ENCODE measurements at places on chromosomes 16 and 17.
A peak's percentile ranks its signal among the peaks of the same experiment; 100 is the strongest.

GRCh38 chr17:44115585-44116415 is 7.6 kb downstream of the HDAC5 start:
- H3K4me1 ChIP-seq: peaks cover 33% of the 10 kb centered on the region
- H3K4me3 ChIP-seq: no peak overlapping the region
- peaks cover 15% of the 10 kb centered on the region for H3K36me3 ChIP-seq
- H3K27ac ChIP-seq: no peak overlapping the region
- no peaks in the 10 kb centered on the region for H3K27me3 ChIP-seq
- DNase-seq: no peak

DNA sequence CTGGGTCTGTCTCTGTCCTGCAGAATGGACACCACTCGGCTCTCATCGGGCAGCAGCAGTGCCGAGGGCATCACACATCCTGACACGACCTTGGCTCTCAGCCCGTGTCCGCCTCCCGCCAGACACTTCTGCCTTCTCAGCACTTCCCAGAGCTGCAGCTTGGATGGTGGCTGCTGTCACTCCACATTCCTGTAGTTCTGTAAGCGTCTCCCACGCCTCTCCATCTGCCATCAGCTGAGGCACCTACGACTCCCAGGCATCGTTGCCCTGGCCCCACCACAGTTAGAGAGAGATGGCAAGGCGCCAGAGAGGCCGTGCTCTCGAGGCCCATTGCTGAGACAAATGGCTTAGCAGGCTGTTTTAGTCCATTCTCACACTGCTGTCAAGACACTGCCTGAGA is 195.9 kb upstream of the CHMP6 start:
- peaks cover 3% of the 10 kb centered on the region for H3K36me3 ChIP-seq
- no peak overlapping the region for H3K4me3 ChIP-seq
- H3K4me1 ChIP-seq: peaks cover 30% of the 10 kb centered on the region
- no peak for DNase-seq

DNA sequence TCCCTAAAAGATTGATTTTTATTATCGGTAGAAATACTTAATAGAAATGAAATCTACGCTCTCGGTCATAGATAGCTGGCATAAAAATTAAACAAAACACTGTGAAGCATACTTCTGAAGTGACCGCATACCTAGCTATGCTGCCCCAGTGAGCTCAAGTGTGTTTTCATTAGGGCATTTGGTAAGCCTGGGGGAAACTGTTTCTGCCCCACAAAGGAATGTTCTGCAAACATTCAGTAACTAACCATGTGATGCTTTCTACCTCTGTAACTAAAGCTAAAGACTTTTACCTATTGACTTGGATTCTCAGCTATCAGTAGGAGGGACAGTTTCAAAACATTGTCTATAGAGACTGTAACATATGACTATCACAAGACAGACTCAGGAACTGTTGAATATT is 93.5 kb upstream of the HSBP1 start:
- no peaks in the 10 kb centered on the region for H3K36me3 ChIP-seq
- DNase-seq: no peak
- H3K27ac ChIP-seq: no peak overlapping the region
- H3K4me3 ChIP-seq: no peak overlapping the region

- no peaks in the 10 kb centered on the region for H3K27me3 ChIP-seq
- H3K36me3 ChIP-seq: no peaks in the 10 kb centered on the region
- no peak overlapping the region for H3K27ac ChIP-seq
- DNase-seq: peak; percentile 42
Observed at GRCh38 chr17:17613708-17614114, 22.2 kb upstream of the PEMT start.

All from CD4-positive, alpha-beta memory T cell (primary cell).